ENCODE measurements at places on chromosomes 7 and 10. TPM values are rescaled to one million over a fixed set of nuclear protein-coding genes. Genes with fewer than 3 reads are reported as not detected.

DNA sequence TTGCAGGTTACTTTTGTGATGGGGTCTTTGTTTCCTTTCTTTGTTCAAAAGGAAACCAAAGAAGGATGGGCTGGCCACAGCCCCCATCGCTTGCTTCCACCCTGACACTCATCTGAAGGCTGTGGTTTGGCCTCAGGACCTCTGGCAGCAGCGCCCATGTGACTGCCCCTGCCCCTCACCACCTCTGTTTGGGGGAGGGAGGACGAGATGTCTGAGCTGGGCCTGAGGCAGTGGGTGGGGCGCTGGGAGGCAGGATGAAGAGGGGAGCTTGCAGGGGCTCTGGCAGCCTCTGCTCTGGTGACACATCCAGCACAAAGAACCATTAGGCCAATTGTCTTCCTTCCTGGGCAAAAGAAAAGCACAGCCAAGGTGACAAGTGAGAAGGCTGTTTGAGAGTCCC lies 15.9 kb upstream of the CHST15 start:
- DNase-seq, result no peak

DNA sequence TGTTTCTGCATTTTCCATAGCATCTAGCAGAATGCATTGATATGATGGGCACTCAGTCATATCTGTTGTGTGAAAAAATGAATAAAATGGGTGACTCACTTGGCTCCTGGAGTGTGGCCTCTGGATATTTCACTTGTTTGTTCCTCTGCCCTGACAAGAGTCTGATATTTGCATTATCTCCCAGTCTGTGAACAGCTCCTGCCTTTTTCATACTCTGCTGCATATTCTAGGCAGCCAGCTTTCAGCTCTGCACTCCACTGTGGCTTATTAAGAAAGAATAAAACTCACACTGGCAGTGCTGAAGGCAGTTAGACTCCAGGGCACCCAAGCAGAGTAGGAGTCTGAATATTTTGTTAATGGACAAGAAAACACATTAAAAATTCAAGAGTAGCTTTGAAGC lies 623.9 kb downstream of the SORCS1 start:
- DNase-seq, result peak; percentile 58

GRCh38 chr10:51080311-51081006 lies 6.2 kb downstream of the PRKG1 start:
- no peak for DNase-seq

DNA sequence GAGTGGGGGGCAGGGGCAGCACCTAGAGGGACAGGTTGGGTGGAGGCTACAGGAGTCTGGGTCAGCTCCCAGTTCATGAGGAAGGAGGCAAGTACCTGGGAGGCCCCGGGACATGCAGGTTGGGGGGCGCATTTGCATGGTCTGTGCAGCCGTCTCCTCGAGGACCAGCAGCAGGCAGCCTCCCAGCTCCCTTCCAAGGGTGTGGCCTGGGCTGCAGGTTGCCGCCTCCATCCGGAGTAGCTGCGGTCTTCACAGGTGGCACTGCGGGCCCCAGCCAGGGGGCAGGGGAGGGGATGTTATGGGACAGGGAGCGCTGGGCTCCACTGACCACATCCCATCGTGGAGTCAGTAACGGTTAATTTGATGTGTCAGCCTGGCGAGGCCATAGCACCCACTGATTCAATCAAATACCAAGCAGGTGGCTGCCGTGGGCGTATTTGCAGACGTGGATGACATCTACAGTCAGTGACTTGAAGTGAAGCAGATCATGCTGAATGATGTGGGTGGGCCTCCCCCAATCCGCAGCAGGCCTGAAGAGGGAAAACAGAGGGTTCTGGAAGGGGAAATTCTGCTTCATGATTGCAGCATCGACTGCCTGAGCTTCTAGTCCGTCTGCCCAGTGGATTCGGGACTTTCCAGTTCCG lies 81.6 kb downstream of the PRKAG2 start:
- DNase-seq, result no peak

GRCh38 chr7:102832674-102833073 lies 80.1 kb upstream of the LRRC17 start:
- no peak for DNase-seq

DNA sequence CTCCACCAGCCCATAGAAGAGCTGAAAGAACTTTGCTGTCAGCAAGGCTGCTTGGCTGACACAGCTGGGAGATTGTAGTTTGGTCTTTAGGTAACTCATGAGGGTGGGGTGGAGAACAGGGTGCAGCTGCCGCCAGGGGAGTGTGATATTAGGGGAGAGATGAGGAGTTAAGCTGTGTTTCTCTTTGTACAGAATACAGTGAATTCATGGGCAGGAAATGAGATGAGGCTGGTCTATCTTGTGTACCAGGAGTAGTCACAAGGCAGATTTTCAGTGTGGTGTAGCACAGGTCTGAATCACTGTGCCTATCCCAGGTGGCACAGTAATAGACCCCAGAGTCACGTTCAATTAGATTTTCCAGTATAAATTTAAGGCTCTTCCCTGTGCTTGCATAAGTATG lies 56.6 kb upstream of the TARP start:
- no peak for DNase-seq

GRCh38 chr10:70510904-70511303 lies 32.3 kb downstream of the PALD1 start:
- DNase-seq, result no peak

GRCh38 chr10:102527546-102527945 lies 23.8 kb downstream of the SUFU start:
- DNase-seq, result no peak

GRCh38 chr10:129968853-129969183 lies 4.7 kb upstream of the EBF3 start:
- no peak for DNase-seq

MINDY4 gene
- total RNA-seq, result 1.1 TPM

NUTM2B gene
- total RNA-seq, result 0.26 TPM

ZNF117 gene
- 20.4 TPM for total RNA-seq

SLC18A3 gene
- not detected for total RNA-seq

INMT gene
- total RNA-seq, result 0.13 TPM

CYP2C8 gene
- total RNA-seq, result not detected

HOXA9 gene
- total RNA-seq, result not detected

PRF1 gene
- not detected for total RNA-seq

ABCC2 gene
- total RNA-seq, result 0.53 TPM
